WTC11 (cell line): ENCODE measurements at places on chromosomes 5 and 9.

- DNase-seq, result no peak
These were observed 59.7 kb downstream of the PPP2R2B start for GRCh38 chr5:146818822-146819221.

GRCh38 chr5:51664491-51665250, 281.4 kb downstream of the ISL1 start:
- no peak for DNase-seq

- DNase-seq, result peak; percentile 67
These were observed 2.9 kb upstream of the VDAC1 start for GRCh38 chr5:134007581-134008265.

DNA sequence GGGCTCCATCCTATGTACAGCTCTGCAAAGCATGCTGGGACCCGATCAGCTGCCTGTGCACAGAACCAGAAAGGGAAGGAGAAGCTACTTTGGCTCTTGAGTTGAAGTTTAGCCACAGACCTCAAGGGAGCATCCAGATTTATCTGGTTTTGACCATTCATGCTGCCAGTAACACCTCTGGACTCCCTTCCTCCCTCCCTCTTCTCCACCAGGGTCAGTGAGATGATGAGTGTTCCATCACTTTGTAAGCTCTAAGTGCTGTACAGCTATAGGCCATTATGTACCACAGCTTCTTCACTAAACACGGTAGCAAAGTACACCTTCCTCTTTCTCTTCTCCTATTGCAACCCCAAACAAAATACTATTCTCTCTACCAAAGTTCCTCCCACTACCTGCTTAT, 77.9 kb downstream of the GLIS3 start:
- no peak for DNase-seq

- no peak for DNase-seq
These were observed 164.2 kb downstream of the GRIA1 start for GRCh38 chr5:153654504-153655200.

- peak; percentile 54 for DNase-seq
These were observed 1152.9 kb upstream of the CDH6 start for GRCh38 chr5:30040488-30041118.

DNA sequence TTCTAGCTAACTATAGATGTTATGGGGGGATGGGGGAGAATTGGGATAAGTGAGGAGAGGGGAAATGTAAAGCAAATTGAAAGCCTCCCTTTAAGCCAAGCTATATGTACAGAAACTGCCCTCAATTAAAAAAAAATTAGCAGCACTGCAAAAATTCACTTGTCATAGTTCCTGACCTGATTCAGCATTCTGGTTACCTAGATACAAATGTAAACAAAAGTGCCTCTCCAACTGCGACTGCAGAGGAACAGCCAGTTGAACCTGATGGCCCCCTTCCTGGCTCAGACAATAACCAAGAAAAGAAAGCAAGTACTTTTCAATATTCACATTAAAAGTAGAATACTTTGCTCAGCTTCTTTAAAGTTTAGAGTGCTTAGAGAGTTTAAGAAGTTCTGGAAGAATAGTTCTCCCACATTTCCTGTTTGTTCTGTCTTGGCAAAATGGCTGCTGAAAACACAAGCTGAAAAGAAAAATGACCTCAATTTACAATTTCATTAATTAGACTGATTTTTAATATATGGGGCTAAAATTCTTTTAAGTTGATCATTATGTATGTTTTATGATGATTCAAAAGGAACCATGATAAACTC, 1.5 kb downstream of the FAM81B start:
- no peak for DNase-seq

GRCh38 chr5:109825450-109825849, 135.7 kb downstream of the MAN2A1 start:
- no peak for DNase-seq

GRCh38 chr9:129656795-129657390, 8.6 kb upstream of the PRRX2 start:
- no peak for DNase-seq

- DNase-seq, result no peak
These were observed 128.1 kb downstream of the GADD45G start for GRCh38 chr9:89732939-89733324.

- DNase-seq, result no peak
These were observed 157.1 kb downstream of the PBX3 start for GRCh38 chr9:125904155-125904851.

GRCh38 chr9:1005043-1005667, 28.7 kb downstream of the DMRT3 start:
- peak; percentile 29 for DNase-seq

DNA sequence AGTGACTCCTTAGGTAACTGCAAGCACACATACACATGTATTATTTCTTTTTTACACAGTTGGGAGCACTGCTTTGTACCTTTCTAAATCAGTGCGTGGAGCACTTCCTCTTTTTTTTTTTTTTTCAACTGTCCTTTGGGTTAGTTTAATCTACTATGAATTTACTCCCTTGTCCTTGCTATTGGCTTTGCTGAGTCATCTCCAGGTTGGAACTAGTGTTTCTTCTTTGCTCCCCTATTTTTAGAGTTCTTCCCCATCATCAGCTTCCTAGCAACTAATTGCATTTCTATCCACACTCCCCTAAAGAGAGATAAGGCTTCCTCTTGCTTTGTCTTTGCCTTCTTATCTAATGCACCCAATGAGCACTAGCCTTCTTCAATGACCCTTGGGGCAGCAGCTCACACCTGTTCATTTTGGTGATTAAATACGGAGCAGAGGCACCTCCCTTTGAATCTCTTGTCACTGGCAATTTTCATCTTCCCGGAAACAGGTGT, 24.3 kb downstream of the S100Z start:
- DNase-seq, result no peak

DNA sequence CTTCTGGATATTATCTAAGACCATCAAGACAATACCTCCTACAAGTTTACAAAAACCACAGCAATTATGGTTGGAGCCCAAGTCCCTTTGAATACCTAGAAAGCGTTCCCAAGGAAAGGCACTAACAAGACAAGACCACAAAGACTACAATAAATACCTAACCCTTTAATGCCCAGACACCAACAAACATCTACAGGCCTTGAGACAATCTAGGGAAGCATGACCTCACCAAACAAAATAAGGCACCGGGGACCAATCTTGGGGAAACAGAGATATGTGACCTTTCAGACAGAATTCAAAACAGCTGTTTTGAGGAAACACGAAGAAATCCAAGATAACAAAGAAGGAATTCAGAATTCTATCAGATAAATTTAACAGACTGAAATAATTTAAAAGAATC, 37.8 kb downstream of the OXCT1 start:
- DNase-seq, result no peak

DNA sequence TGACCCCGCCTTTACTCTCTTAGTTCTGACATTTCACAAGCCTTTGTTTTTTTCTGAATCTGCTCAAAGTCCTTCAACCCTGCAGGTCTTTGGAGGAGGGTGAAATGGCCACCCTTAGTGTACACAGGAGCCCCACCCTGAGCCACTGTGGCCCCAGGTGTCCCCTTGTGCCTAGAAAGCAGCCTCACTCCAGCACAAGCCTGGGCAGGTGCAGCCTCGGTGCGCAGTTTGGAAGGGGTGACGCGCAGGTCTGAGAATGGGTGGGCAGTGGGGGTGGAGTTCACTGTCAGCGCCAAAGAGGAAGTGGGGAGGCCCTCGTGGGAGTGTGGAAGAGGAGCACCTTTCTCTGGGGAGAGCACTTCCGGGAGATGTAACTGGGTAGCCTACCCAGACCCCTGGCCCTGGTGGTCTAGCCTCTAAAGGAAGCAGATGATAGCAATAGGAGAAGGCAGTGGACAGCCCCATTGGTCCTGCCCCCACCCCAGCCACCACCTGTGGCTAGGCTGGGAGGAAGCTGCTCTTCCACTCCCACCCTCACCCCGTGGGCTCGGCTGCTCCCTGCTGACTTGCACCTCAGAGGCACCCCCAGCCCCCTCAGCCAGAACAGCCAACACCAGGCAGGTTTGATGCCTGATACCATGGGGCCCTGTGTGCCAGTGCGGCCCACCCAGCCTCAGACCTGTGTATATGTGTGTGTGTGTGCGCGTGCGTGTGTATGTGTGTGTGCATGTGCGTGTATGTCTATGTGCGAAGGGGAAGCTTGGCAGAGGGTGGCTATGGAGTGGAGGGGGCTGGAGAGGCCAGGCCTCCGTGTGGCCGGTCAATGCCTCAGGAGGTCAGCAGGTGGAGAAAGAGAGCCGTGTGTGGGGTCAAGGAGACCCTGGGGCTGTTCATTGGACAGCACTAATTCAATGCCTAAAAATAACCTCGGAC, 16.8 kb upstream of the DAB2IP start:
- peak; percentile 70 for DNase-seq

- no peak for DNase-seq
These were observed 397.6 kb downstream of the RASEF start for GRCh38 chr9:82665324-82665723.

DNA sequence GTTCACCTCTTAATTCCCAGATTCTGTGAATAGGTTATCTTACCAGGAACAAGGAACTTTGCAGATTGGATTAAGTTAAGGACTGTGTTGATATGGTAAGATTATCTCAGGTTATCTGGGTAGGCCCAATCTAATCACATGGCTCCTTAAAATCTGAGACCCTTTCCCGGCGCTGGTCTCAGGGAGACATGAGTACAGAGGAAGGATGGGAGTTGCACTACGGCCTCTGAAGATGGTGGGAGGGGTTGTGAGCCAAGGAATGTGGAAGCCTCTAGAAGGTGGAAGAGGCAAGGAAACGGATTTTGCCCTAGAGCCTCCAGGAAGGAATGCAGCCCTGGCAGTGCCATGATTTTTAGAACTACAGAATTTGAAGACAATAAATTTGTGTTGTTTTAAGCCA, 95.1 kb downstream of the AK8 start:
- DNase-seq, result no peak

DNA sequence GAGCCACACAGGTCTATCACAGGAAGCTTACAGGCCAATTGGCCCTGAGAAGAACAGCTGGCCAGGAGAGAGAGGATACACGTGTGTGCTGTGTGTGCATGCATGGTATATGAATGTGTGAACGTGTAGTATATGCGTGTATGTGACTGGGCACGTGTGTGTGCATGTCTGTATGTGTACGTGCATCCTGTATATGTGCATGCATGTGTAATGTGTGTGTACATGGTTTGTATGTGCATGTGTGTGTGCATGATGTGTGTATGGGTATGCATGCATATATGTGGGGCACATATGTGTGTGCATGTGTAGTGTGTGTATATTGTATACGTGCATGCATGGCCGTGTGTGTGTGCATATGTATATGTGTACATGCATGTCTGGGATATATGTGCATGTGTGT, 57.0 kb upstream of the FCN2 start:
- no peak for DNase-seq

- DNase-seq, result no peak
These were observed 28.4 kb downstream of the ELP1 start for GRCh38 chr9:108905494-108905893.

DNA sequence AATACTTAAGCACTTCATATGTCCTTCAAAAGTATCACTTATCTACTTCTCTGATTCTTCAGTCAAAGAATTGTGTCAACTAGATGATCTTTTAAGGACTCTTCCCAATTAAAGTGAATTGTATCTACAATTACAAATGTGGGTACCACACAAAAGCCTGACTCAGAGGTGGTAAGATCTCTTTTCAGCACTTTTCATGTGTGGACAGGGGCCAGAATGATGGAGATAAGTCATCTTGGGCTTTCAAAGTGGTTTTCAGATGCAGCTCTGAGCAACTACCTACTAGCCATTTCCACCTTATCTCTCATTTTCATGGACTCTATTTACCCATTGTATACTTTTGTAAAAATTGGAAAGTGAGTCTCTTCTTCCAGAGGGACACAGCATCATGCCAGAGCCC, 8.4 kb downstream of the COX7C start:
- no peak for DNase-seq

DNA sequence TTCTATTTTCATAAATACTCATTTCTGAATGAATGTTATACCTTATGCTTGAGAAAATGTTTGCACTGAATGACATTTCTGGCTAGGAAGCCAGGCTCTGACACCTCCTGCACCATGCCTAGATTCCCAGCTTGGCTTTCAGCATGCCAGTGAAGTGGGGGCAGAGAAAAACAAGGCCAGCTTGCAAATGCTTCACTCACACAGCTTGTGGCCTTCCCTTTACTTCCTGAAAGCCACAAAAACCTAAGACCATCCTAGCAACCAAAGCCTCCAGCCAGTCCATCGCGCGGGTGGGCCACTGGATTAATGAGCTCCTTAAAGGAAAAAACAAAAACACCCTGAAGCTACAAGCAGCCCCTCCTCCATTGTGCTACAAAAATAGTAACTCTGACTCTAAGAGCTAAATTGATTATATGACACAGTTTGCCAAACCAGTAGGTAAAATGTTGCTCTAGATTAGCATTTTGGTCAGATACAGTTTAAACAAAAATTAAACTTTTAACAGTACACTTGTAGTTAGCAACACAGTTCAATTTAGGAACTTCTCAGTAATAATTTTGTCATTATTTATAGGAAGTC, 159.9 kb downstream of the TSSK1B start:
- DNase-seq, result peak; percentile 37

GRCh38 chr9:89153232-89154017, 25.2 kb downstream of the SHC3 start:
- DNase-seq, result no peak

DNA sequence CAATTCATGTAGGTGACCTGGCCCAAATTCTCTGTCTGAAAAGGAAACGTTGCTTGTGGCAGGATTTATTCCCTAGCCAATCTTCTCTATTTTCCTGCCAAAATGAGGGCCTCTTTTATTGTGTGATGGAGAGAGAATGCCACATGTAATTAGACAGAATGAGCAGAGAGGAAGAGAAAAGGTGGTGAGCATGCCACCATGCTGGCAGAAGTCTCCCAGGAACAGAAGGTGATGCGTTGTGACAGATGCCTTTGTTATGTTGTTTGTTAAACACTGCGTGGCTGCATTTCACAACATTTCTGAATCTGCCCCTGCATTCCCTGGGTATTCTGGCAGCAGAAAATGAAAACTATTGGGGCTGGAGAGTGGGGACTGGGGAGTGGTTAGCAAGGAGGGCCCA, 577.6 kb downstream of the TLR4 start:
- no peak for DNase-seq

GRCh38 chr9:37336150-37336549, 86.3 kb upstream of the GRHPR start:
- no peak for DNase-seq

GRCh38 chr5:134515801-134516200, 9.7 kb upstream of the JADE2 start:
- DNase-seq, result no peak

- DNase-seq, result no peak
These were observed 36.8 kb downstream of the CPEB4 start for GRCh38 chr5:173924899-173925298.

DNA sequence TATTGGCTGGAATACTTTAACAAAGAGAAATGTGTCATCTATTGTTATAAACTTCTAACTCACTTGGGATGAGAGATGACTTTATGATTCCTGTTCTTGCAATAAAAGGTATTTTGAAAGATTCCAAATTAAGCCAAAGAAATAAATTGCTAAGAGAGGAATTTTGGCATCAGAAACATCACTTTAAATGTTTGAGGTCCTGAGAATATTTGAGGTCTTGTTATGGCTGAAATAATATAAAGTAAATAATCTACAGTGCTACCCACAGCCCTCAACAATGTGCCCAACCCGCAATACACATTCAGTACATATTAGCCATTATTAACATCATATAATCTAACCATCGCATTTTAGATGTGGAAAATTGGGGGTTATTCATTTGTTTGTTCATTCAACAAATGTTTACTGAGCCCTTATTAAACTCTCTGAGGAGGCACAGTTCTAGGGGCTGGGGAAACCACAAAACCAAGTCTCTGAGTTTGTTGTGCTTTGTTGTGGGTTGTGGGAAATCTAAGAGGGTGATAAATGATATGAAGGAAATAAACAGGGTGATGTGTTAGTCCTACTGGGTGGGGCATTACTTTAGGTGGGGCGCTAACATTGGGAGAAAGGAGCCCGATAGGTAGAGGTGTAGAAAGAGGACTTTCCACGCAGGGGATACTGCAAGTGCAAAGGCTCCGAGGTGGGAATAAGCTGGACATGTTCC, 135.2 kb upstream of the CLINT1 start:
- DNase-seq, result no peak
